ENCODE measurements at places on chromosomes 12 and 14.

DNA sequence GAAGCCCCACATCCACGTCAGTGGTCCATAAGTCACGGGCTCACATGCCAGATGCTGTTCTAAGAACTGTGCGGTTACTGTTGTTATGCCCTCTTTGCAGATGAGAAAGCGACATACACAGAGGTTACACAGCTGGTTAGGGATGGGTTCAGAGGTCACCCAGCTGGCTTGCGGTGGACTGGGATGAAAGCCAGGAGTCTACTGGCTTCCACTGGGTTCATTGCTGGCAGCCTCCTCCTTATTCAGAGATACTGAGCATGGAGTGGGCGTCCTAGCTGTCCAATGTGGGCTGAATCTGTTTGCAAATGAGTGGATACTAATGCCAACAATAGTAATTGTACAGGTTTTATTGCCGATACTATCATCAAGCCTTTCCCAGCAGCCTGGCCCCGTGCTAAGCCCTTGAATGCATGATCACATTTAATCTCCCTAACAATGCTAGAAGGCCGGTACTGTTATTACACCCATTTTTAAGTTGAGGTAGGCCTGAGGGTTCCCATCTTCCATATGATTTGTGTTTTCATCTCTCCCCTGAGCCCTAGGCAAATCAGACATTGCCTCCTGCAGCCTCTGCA lies 129.1 kb downstream of the PLXNC1 start:
- peak; percentile 43 for DNase-seq

- no peak for DNase-seq
Observed at GRCh38 chr12:52050116-52050757, 1.0 kb upstream of the NR4A1 start.

DNA sequence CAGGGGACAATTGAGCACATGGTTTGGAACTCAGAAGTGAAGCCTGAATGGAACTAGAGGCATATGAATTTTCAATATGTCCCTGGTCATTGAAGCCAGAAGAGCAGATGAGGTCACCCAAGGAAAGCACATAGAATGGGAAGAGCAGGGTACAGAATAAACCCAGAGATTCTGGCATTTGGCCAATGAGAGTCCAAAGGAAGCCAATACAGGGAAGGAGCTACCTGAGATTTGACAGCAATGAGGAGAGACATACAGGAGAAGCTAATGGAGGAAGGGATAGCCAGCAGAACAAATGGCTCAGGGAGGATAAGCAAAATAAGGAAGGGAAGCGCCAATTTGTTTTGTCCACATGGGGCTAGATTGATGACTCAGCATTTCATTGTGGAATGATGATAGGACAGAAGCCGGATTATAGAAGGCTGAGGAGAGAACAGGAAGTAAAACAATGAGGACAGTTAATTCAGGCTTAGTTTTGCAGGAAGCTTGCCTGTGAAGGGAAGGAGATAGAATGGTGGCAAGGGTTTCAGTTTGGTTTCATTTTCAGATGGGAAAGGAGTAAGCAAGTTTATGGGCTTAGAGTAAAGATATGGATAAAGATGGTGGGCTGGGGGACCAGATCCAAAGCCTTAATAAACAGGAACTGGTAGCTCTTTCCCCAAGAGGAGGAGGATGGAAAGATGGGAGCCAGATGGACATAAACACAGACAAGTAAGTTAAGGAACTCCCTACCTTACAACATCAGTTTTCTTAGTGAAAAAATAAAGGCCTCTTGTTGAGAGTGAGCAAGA lies 3.2 kb upstream of the SPTSSA start:
- no peak for DNase-seq

GRCh38 chr12:6852651-6853354 lies 853 bp downstream of the USP5 start:
- peak; percentile 48 for DNase-seq

- no peak for DNase-seq
Observed at GRCh38 chr12:66531766-66532165, 147.1 kb downstream of the GRIP1 start.

DNA sequence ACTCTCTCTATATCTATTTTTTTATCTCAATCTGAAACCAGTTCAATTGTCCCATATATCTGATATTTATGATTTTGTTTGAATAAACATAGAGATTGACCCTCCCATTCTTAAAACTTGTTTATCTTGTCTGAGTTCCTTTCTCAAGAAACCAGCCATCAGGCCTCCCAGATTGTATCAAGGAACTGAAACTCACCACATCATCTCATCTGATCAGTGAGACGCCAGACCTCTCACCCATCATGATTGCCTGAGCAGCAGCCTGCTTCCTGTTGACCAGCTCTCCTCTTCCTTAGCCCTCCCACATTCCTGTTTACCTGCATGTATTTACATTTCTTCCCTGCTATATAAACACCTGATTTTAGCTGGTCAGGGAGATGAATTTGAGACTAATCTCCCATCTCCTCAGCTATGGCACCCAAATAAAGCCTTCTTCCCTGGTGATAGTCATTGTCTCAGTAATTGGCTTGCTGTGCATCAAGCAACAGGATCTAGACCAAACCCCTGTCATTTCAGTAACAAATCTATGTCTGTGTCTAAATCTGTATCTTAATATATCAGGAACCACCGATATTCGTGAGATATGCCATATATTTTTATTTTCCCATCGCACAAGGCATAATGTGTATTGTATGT lies 323.6 kb downstream of the TMTC2 start:
- no peak for DNase-seq
